ENCODE measurements at places on chromosomes 3 and 15. TPM values are rescaled to one million over a fixed set of nuclear protein-coding genes. Genes with fewer than 3 reads are reported as not detected.

DNA sequence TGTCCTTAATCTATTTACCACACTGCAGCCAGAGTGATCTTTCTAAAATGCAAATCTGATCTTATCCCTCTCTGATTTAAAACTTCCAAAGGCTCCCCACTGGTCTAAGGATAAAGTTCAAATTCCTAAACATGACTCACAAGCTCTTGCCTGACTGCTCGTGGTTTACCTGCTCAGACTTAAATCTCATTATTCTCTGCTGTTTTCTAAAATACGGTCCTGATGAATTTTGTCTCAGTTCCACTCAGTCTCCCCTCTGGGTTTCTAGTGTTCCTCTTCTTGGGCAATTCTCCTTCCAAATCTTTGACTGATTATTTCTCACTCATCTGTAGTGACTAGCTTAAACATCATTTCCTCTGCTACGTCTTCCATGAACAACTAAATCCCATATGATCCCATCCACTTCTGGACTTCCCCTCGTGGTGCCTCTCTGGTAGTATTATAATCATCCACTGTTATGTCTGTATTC, 108.3 kb downstream of the P3H2 start:
- H3K36me3 ChIP-seq: no peaks in the 10 kb centered on the region
- peaks cover 23% of the 10 kb centered on the region for H3K27me3 ChIP-seq
- H3K4me3 ChIP-seq: no peak overlapping the region
- no peaks in the 10 kb centered on the region for H3K4me1 ChIP-seq
- no peak for DNase-seq

DNA sequence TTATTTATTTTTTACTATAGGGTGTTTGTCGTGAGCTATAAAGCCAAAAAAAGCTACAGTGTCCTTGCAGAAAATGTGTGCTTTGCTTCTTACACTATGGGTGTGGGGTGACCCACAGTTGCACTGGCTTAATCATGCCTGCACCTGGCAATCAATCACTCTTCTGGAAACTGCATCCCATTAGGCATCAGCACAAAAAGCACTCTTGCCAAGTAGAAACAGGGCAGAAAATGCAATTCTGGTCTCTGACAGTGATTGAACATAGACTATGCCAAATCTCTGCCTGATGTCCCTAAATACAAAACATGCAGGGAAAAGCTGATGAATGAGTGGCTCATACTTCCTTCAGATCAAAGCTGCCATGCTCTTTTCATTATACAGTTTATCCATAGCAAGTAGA, 30.4 kb upstream of the PLAAT1 start:
- H3K27me3 ChIP-seq: no peaks in the 10 kb centered on the region
- no peaks in the 10 kb centered on the region for H3K36me3 ChIP-seq
- DNase-seq: no peak
- H3K4me1 ChIP-seq: no peaks in the 10 kb centered on the region
- no peak overlapping the region for H3K4me3 ChIP-seq

- peaks cover 7% of the 10 kb centered on the region for H3K27me3 ChIP-seq
- no peaks in the 10 kb centered on the region for H3K36me3 ChIP-seq
- peaks cover 11% of the 10 kb centered on the region for H3K4me1 ChIP-seq
- DNase-seq: peak; percentile 9
These were observed 87.3 kb downstream of the CACNA1D start for GRCh38 chr3:53581671-53582070.

DNA sequence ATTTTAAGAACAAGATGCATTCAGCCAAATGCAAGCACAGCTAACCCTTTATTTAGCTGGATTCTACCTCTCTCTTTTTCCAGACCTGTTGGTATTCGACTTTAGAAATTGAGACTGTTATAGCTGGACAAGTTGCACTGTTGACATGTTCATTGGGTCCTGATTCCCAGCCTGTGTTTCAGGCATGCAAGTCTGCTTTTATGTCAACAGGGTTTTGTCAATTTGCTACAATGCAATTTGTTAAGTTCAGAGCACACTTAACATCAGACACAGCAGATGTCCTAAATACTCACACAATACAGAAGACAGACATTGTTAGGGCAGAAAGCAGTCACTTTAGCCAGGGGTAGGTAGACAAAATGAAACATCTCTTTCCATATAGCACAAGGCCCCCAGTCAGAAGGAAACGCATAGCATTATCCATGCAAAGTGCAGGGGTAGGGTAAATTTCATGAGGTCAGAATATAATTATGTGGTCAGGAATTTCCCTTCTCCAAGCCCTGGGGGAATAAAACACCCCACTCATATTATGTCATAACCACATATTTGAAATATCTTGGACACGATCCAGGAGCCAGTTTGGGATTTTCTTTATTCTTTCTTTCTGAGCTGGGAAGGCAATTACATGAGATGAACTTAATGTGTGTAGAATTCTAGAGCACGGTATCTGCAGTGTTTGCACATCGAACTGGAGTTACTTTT, 504.1 kb downstream of the NTRK3 start:
- no peak overlapping the region for H3K27ac ChIP-seq
- no peaks in the 10 kb centered on the region for H3K4me1 ChIP-seq
- H3K4me3 ChIP-seq: no peak overlapping the region
- no peak for DNase-seq
- H3K27me3 ChIP-seq: peaks cover 4% of the 10 kb centered on the region
- H3K36me3 ChIP-seq: no peaks in the 10 kb centered on the region

DNA sequence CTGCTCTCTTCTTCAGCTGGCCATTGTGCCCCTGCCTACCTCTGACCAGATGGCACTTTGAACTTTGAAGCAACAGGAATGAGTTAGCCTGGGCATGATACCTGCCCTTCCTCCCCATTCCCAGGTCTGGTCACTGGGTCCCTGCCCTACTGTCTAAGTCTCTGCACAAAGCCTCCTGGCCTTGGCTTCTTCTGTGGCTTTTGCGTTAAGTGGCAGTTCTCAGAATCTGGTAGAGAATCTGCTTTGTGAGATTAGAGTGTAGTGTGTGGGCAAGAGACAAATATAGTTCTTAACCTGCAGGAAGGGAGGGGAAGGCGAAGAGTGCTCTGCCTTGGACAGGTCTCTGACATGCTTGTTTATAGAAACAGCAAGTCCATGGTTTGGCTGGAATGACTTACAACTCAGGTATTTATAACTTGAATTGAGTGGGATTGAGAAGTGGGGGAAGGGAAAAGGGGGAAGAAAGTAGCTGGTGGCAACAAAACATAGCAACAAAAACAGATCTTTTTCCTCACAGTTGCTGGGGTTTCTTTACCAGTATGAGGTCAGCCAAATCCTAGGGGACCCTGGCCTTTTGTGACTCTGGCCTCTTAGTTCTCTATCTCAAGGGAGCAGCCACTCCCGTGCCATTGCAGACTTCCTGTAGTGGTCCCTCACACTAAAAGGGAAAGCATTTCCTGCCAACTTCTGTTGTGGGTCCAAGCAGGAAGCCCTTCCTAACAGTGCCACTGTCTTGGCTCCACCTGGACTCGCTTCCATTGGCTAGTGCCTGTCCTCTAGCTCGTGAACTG, 16.7 kb downstream of the MAPKBP1 start:
- H3K4me3 ChIP-seq: no peak overlapping the region
- H3K27ac ChIP-seq: peak overlapping the region; percentile 45
- H3K4me1 ChIP-seq: peaks cover 43% of the 10 kb centered on the region
- no peaks in the 10 kb centered on the region for H3K36me3 ChIP-seq
- H3K27me3 ChIP-seq: no peaks in the 10 kb centered on the region
- no peak for DNase-seq

- no peak for DNase-seq
- peaks cover 14% of the 10 kb centered on the region for H3K36me3 ChIP-seq
- H3K27me3 ChIP-seq: no peaks in the 10 kb centered on the region
- no peaks in the 10 kb centered on the region for H3K4me1 ChIP-seq
- H3K4me3 ChIP-seq: no peak overlapping the region
These were observed 235.8 kb downstream of the SUCLG2 start for GRCh38 chr3:67418426-67419217.

GRCh38 chr15:20294651-20295237, 246.9 kb downstream of the GOLGA6L6 start:
- no peak overlapping the region for H3K27ac ChIP-seq
- no peaks in the 10 kb centered on the region for H3K4me1 ChIP-seq
- H3K36me3 ChIP-seq: no peaks in the 10 kb centered on the region
- DNase-seq: peak; percentile 0

DNA sequence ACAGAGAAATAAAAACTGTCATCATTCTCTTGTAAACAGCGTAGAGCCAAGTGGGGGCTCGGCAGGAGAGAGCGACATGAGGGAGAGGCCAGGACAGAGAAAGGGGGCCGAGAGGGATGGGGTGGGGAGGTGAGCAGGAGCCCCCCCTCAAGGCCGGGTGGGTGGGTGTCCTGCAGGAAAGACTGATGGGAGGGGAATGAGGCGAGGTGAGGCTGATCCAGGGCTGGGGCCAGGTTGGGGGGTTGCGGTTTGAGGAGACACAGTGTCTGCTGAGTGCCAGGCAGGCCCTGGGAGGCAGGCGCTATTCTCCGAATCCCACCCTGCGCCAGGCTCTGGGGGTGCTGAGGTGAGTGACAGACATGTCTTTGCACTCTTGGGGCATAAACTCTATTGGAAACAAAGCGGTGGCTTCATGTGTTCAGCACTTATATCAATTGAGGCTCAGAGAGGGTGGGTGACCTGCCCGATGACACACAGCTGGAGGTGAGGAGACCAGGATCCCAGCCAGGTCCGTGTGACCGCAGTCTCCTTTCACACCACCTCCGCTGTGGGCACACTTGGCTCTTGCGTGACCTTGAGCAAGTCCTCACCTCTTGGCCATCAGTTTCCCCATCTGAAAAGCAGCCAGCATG, 19.6 kb upstream of the CSPG4 start:
- peak overlapping the region; percentile 22 for H3K4me3 ChIP-seq
- no peak for DNase-seq
- peaks cover 23% of the 10 kb centered on the region for H3K27me3 ChIP-seq
- no peaks in the 10 kb centered on the region for H3K36me3 ChIP-seq
- peaks cover 24% of the 10 kb centered on the region for H3K4me1 ChIP-seq
- H3K27ac ChIP-seq: no peak overlapping the region

DNA sequence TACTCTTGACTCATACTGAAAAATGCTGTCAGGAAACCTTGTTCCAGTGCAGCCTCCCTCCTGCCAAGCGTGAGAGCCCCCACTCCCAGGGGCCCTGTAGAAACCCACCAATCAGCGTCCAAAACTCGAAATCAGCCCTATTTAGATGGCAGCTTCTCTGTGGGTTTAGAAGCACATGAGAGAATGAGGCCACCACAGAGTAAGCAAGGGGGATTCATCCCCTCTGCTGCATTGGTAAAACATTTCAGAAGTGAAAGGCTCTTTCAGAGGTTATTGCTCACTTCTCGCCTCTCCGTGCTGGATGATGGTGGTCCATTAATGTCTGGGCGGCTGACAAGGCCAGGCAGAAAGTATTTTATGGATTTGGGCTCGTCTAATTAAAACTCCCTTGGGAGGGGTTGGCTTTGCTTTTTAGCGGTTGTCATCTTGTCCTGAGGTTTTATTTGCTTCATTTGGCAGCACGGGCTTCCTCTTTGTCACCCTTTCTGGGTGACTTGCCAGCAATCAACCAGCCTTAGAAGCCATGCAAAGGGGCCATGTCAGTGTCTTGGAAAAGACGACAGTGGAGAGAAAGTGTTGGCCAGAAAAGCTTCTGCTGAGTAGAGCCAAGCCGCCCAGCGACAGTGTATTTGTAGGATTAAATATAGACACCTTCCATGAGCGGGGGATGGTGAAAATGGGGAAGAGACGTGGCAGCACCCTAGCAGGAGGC, 145.5 kb downstream of the ATP10A start:
- no peaks in the 10 kb centered on the region for H3K27me3 ChIP-seq
- peaks cover 10% of the 10 kb centered on the region for H3K36me3 ChIP-seq
- no peak overlapping the region for H3K27ac ChIP-seq

Gene SLC28A2
- total RNA-seq: not detected

Gene GPR62
- total RNA-seq: not detected

Gene MCTP2
- total RNA-seq: 119 TPM

All from activated T-cell treated with anti-CD3 and anti-CD28 coated beads, Interleukin-2, amount 50 U/mL, for 72 hours (primary cell).